ENCODE measurements at places on chromosomes 4 and X.

DNA sequence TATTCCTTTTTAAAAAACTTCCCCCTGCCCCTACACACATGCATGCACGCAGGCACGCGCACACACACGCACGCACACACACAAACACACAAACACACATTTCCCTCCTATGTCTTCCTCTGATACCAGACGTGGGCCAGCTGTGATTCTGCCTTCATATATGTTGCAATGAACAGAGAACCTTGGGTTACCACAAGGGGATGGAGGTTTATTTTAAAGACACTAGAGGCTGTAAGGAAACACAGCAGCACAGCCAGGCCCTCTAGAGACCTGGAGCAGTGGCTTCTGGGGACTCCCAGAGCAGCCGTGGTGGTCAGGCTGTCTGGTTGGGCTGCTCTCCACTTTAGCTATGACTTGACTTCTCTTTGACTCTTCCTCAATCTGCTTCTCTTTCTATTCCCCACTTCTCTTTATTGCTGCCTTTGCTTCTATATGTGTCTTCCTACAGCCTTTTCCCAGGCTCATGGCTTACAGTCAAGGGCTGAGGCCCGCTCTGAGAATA is 3.2 kb upstream of the TLR10 start:
- DNase-seq: no peak

DNA sequence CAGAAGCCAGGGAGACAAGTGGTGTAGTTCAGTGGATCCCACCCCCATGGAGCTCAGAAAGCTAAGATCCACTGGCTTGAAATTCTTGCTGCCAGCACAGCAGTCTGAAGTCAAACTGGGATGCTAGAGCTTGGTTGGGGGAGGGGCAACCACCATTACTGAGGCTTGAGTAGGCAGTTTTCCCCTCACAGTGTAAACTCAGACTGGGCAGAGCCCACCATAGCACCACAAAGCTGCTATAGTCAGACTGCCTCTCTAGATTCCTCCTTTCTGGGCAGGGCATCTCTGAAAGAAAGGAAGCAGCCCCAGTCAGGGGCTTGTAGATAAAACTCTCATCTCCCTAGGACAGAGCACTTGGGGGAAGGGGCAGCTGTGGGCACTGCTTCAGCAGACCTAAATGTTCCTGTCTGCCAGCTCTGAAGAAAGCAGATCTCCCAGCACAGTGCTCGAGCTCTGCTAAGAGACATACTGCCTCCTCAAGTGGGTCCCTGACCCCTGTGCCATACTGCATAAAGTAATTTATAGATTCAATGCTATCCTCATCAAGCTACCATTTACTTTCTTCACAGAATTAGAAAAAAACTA is 163.2 kb downstream of the HHIP start:
- DNase-seq: no peak

- no peak for DNase-seq
These were observed 5.0 kb upstream of the MGST2 start for GRCh38 chr4:139660568-139661043.

- DNase-seq: no peak
These were observed 102.0 kb downstream of the KLHL8 start for GRCh38 chr4:87118421-87118820.

DNA sequence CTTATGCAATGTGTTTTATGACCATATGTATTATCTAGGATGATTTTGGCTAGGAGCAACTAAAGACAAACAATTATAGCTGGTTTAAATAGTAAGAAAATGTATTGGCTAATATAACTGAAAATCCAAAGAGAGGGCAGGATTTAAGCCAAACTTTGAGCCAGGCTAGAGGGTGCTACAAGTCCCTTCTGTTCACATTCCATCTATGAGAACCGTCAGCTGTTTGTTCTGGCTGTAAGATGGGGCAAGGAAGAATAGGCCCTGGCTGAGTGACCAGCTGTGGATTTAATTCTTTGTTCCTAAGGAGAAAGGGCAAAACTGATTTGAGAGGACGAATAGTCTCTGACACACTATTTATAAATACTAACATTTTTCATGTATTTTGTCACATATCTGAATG is 79.2 kb upstream of the UGT8 start:
- no peak for DNase-seq

- DNase-seq: no peak
These were observed 1133.5 kb downstream of the FAT4 start for GRCh38 chr4:126448086-126448845.

GRCh38 chr4:47418147-47418546 is 45.4 kb downstream of the COMMD8 start:
- DNase-seq: no peak

DNA sequence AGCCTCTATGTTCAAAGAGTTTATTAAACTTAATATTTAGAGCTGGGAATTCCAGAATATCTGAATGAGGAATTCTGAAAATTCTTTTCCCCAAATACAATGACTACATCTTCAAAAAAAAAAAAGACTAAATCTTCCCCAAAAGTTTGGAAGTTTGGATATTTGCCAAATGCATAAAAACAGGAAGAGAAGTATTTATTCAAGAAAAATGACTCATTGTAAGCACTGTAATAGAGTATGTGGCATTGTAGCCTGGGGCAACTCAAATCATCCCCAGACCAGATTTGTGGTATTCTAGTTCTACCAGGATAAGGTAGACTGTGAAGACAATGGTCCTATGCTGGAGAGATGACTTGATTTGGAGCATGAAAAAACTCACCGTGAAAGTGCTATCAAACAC is 78.5 kb upstream of the PDHA2 start:
- DNase-seq: no peak

All from activated naive CD4-positive, alpha-beta T cell treated with Interleukin-2 at 50 U/mL for 16 hours (primary cell).